ENCODE measurements at places on chromosomes 1 and 21.

- no peak for DNase-seq
Measured at GRCh38 chr1:28902738-28903137, 11.6 kb upstream of the EPB41 start.

DNA sequence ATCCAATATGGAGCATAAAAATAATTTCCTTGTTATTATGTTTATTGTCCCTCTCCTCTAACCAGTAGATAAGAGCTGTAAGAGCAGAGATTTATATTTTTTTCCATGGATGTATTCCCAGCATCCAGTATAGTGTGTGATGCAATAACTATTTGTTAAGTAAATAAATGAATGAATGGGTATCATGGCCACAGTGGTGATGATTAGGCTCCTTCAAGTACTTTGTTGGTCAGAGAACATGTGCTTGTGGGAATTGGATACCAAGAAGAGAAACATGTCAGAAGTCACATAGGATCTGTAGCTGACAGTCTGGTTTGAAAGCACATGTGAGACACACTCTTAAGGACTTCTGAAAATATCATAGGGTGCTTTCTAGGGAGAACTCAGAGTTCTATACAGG, 588.5 kb downstream of the AGBL4 start:
- DNase-seq, result no peak

DNA sequence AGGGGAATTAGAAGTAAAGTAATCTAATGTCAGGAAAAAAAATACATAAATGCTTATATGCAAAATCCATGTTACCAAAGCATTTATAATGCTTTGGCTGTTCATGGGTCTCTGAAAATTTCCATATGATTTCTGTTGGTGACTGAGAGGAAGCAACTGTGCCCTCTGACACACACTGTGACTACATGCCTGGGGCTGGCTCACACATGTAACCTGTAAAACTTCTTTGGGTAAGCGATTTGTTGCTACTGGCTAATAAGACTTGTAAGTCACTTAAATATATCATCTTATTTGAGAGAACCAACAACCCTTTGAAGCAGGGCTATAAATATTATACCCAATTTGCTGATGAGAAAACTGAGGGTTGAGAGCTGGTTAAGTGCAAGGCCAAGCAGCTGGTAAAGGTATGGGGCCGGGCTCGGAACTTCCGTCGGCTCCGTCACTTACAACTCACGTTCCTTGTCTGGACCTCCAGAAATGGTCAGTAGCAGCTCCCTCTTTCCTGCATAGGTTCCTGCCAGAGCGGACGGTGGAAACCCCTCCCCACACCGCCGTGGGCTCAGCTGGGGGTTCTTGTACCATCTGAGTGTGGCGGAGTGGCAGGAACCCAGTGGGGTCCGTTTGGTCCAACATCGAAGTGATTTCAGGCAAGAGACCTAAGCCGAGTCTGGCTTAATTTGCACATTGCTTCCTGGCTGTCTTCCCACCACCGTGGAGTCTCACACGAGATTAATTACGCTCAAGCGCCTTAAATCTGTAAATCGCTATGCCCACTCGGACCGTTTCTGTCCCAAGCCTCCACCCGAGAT, 714 bp downstream of the DFFA start:
- no peak for DNase-seq

GRCh38 chr1:60958001-60958400, 124.4 kb upstream of the NFIA start:
- no peak for DNase-seq

DNA sequence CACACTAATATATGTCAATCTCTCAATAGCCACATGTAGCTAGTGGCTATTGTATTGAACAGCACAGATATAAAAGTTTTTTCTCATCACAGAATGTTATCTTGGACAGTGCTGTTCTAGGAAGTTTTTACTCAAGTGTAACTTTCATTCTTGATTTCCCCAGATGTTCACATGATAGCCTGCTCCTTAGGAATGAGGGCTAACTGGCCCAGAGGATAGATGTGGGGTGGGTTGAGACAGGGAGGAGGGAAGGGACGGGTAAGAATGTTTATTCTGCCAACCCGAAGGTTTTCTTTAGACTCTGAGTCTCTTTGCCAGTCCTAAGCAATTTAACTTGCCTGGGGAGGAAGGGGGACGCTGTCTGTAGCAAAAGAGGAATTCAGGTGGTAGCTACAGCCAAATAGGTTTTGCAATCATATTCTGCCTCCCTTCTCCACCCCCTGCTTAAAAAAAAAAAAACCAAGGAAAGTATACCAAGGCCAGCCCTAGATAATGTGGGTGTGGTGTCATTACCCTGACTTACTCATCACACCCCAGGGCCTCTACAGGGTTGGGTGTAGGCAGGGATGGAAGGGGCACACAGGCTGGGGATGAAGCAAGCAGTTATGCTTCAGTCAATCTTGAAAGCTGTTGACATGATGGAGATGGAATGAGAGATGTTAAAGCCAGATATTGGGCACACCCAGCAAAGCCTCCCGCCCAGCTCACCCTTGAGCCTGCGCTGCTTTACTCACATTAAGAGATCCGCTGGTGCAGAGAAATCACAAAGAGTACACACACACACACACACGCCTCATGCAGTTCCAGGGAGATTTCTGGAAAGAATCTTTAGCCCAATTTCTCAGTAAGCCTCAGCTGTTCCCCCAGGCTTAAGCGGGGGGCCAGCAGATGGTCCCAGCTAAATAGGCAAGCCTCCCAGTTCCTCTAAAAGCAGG, 59.9 kb downstream of the PLXNA2 start:
- DNase-seq, result peak; percentile 62

DNA sequence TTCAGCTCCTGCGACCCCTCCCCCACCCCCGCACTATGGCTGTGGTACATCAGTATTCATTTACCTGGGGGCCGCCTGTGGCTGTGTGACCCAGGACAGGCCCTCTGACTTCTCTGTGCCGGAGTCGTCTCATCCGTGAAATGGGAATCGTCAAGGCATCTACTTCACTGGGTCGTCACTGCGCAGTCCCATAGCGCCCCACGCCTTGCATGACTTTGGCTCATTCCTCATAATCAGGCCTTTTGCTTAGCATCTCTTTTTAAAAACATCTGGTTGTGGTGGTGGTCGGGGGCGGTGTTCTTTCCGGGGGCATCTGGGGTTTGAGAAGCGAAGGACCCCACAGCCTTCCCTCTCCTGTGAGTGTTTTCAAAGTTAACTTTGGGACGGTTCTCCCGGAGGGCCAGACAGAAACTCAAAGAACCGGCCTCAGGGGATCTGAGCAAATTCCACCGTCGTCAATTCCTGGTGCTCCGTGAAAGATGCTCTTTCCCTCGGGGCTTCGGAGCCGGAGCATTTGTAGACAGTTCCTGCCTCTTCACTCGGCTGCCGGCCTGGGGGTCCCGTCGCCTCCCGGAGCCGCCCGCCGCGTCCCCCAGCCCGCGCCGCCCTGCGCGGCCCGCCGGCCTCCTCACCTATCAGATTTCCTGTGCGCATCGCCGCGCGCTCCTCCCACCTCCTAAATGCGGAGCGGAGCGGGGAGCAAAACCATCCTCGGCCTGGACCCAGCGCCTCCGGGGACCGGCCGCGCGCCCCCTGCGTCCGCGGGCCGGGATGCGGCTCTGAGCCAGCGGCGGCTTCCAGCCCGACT, at the start of gene B3GALT5:
Gene B3GALT5, plus strand, starts transcription at position 708 of the 808 bp plus-strand sequence. CDS start 47,620 bp downstream, outside the sequence.
- DNase-seq, result no peak

DNA sequence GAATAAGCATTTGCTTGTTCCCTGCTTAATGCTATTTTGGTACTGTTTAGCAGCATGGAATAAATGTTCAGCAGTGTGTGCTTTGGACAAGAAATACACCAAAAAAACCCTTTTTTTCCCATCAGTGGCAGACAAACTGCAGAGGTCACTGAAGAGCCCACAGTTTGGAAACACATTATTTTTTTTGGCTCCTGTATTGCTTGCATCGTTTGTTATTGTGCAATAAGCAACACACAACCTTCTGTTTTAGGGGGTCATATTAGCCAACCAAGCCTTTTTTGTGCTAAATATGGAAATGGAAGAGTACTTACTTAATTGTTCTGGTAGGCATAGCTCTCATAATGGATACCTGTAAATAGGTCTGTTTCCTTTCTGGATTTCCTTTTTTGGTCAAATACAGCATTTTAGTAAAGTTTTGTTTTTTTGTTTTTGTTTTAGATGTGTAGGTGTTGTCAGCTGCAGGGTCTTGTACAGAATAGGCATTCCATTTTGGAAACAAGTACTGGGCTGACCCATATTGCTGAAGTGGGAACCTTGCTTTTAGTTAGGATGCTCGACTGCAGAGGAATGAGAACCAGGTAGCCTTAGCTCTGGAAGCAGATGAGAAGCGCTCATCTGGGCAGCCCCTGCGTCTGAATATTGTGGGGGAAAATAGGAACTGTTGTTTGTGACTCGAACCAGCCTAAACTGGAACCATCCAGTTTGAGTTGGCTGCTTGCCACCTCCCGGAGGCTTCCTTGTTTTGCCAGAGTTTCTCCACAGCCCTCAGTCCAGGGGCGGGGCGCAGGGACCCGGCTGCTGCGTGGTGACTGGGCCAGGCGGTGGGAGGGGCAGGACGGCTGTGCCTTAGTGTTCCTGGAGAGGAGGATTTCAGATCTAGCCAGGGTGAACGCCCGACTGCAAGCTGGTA, 38.4 kb downstream of the SPEN start:
- peak; percentile 94 for DNase-seq

DNA sequence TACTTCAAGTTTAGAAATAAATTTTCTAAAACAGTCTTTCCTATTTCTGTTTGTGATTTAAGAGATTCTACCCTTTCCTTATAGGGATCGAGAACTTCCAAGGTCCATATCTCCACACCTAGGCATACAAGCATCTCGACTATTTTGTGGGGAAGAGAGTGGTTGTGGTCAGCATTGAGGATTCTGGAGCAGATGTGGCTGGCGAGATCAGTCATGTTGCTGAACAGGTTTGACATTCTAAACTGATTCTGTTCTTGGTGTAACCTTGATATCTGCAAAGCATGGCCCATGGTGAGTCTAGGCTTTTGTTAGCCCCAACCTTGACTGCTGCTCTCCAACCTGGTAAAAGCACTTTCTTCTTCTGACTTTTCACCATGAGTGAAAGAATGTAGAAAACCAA, 167.6 kb upstream of the POGK start:
- no peak for DNase-seq

DNA sequence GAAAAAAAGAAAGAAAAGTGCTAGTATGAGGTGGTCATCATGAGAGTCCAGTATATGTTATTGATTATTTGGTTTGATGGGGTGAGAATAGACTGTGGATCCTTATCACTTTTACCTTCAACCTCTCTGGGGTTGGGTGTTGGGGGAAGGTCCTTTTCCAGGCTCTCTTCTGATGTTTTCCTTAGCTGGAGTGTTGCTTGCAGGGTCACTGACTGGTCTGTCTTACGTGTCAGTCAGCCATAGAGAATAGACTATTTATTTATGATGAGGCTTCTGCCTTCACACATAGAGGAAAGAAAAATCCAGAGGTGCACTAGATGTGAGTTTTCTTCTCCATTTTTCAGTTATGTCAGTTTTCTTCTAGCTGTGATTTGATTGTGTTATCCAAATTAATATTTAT, 36.5 kb downstream of the MAP3K21 start:
- no peak for DNase-seq

DNA sequence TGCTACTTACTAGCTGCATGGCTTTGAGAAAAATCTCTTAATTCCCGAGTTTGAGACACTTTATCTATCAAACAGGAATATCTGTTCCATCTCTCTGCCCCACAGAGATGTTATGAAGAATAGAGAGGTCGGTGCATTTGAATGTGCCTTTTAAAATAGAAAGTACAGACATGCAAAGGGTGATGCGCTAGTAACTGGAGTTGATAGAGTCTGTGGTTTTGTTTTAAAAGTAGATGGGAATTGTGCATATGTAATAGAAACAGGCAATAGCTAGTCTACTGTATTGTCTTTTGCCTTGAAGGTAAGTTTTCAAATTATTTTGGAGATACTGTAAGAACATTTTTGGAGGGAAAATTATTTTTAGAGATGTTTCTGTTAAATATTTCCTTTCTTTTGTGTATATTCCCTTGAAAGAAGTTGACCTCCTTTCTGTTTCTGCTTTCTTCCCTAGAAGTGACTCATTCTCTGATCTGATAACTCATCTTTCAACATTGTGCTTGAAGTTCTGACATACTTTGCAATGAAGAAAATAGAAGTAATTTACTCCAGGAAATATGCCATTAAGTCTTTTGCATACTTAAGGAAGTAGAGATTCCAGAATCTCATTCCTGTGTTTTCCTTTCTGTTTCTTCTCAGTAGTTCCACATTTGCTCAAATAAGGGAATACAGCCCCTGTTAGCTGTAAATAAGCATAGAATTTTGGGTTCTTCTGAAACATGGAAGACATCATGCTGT, 151.6 kb downstream of the SDCCAG8 start:
- no peak for DNase-seq

DNA sequence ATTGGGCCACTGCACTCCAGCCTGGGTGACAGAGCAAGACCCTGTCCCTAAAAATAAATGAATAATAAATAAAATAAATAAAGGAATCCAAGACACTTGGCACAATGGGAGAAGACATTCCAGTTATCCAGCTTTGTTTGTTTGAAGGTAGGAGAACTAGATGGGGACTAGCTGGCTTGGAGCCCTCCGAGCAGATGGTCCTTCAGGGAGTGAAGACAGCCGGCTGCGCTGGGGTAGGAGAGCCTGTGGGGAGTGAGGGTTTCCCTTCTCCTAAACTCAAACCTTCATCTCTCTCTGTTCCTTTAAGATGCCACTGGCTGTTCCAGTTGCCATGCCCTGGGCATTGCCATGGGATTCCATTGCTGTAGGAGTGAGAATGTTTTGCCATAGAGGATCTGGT, 120.6 kb downstream of the NAV1 start:
- no peak for DNase-seq

DNA sequence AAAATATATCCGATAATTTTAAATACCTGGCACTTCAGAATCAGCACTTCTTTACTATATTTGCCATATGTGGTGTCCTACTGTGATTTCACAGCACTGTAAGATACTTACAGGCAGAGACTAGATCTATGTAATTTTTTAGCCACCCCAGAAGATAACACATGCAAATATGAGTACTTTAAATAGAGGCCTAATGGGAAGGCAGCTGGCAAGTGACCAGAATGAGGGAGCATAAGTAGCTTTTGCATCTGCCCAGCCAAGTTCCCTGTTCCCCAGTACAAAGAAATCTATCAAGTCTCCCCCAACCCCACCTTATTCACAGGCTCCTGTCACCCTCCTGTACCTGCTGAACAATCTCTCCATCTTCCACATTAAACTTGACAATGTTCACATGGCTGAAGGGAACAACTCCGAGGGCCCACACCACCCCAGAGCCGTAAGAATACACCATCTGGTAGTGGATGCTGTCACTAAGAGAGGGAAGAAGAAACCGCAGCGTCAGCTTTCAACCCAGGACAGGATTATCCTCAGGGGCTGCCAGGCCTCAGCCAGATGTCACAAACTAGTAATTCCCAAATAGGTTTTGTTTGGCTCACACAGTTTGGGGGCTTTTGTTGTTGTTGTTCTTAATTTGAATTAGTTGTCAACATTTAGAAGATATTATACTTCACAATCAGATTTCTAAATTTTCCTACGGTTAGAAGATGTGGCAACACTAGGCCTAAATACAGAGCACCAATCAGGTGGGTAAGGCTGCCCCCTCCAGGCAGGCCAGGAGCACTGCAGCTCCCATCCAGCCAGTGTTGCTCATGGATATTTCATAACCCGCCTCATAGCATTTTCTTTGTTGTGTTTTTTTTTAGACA, 10.4 kb downstream of the EMC1 start:
- DNase-seq, result no peak
